ENCODE measurements at places on chromosomes 11 and 22.

GRCh38 chr11:47534704-47535251 is 18.2 kb downstream of the CELF1 start:
- no peak for DNase-seq

- DNase-seq = no peak
Measured at GRCh38 chr11:74756571-74756970, 7.9 kb downstream of the RNF169 start.

- DNase-seq = no peak
Measured at GRCh38 chr11:58097437-58097836, 27.9 kb downstream of the OR9I1 start.

DNA sequence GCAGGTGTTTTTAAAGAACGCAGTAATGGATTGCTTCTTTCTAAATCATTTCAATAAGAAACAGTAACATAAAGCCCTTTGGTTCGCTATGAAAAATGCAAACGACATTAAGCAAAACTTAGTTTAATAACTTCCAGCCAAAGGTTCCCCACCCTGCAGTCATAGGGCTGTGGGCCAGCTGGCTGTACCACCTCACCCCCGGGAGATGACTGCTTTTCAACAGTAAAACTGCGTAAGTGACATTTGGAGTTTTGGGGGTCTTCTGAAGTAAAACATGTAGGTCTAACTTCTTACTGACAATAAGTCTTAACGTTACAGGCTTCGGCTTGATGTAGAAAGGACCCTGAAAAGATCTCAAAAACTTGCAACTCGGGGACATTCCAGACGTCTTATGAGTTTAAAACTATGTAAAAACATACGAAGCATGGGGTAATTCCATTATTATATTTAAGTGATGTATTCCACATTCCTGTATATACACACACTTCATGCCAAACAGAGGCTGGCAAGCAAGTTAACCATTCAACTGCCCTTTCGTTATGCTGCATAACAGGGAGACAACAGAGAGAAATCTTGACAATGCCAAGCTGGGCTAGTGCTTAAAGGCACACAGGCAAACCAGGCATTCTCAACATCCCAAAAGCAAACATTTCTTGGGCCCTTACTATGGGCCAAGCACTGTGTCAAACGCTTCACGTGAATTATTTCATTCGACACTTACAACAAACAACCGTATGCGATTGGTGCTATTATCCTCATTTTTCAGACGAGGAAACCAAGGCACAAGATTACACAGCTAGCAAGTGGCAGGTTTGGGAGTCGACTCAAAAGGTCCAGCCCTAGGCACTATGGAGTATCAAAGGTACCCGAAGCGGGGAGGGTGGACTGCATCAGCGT is 1.2 kb downstream of the MRTFA start:
- no peak for DNase-seq

GRCh38 chr11:4466131-4466870 is 16.1 kb upstream of the OR52K1 start:
- DNase-seq = no peak

DNA sequence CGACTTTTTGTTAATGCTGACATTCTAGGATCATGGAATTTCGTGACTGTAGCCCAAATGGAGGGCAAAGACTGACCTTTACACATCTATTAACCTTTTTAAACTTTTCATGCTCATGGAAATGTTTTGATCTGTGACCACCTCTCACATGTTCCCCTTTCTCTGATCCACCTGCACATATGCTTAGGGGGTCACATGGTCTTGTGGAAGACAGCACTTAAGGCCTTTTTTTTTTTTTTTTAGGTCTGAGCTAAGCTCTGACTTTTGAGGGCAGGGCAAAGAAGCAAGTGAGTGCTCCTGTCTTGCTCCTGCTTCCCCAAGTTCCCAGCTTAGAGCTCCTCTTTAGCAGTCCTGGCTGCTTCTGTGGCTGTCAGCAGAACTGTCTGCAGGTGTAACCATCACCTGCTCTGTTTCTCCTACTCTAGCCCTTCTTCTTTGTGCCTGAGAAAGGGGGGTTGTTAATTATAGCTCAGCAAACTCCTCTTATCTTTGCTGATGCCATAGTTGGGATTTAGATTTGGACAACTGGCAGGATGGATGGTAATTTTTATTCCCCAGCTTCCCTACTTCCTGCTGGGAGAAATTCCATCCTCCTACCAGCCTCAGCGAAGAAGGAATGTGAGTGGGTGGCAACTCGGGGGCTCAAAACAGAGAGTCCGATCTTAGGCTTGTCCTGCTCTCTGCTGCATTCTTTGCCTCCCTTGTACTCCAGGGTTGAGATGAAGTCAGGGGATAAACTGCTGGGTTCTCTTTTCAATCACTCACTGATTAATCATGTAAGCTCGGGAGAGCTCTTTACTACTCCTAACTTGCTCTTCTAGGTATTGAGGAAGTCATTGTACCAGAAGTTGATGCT is 64.4 kb downstream of the GRAMD1B start:
- DNase-seq = no peak

- no peak for DNase-seq
Measured at GRCh38 chr11:22543261-22543660, 82.4 kb downstream of the FANCF start.

DNA sequence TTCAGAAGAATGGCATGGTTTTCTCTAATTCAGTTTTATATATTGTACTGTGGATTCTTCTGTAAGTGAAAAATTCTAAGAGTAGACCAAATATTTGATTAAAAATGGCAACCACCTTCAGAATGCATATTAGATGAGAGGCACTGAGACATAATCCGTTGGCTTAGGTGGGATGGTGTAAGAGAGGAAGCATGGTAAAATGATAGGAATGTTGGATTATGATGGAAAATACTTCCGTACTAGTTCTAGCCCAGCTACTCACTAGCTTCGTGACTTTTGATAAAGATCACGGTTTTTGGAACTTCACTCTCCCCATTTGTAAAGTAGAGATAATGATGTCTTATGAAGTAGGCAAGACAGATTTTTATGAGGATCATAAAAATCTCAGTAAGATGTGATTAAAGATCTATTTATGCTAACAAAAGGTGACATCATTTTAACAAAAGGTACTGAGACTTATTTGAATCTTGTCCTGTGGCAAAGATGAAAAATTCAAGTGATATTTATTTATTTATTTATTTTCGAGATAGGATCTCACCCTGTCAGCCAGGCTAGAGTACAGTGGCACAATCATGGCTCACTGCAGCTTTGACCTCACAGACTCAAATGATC is 37.5 kb downstream of the UVRAG start:
- DNase-seq = no peak

DNA sequence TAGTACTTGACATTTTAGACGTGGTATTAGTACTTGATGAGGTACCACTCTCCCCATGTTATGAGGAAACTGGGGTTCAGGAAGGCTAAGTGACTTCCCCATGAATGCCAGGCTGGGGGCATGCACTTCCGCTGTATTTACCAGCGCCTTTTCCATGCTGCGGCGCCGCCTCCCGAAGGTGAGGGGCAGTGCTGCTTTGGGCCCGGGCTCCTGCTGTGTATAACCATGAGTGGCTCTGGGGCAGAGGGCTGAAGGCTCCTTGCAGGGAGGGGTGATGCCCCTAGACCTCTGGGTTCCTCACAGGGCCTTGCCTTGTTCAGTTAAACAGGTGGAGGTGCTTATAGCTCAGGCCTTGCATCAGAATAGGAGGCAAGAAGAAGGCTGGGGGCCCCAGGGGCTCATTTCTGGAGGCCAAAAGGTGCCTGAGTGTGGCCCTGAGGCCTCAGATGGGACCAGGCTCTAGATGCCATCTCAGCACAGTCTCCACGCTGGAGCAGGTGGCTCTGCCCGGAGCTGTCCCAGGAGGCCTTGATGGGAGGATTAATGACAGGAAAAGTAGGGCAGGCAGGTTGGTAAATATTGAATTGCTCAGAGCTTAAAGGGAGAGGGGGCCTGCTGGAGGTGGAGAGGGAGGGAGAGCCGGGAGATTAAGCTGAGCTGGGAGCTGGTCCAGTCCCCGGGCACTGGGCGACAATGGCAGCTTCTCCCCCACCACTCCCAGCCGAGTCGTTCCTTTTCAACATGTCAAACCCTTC is 129.6 kb downstream of the CEP164 start:
- no peak for DNase-seq

- DNase-seq = no peak
Measured at GRCh38 chr11:35336726-35337125, 82.6 kb downstream of the SLC1A2 start.

DNA sequence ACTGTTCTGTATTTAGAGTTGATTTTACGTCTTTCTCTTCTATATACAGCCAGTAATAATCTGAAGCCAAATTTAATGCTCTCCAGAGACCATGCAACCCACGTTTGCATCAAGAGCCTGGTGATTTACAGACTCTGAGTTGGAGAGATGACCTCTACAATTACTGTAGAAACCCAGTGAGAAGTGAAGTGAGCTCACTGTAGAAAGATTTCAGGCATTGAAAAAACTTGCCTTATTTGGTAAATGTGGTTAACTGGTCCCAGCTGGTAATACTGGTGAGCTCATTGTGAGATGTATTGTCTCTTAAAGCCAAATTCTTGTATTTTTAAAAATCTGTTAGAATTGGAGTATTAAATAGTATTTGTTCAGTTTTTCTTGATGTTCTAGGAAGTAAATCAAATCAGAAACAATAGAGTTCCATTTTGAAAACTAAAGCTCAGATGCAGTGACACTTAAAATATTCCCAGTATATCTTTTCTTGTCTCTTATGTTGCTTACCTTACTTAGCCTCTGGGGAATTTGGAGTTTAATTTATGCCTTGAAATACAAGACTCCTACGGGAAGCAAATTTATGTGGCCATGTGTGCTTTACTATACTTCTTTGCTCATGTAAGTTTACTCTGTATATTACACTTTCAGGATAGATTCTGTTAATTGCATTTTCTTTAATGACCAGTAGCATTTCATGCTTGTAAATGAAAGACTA is 189.9 kb downstream of the ARHGAP42 start:
- no peak for DNase-seq

Measured in stimulated activated naive CD8-positive, alpha-beta T cell treated with anti-CD3 and anti-CD28 coated beads, Interleukin-15, Interleukin-2, amounts not matched to agents 100 U/mL and 50 U/mL, for 24 hours (primary cell).